ENCODE measurements at places on chromosomes 13 and 19.

DNA sequence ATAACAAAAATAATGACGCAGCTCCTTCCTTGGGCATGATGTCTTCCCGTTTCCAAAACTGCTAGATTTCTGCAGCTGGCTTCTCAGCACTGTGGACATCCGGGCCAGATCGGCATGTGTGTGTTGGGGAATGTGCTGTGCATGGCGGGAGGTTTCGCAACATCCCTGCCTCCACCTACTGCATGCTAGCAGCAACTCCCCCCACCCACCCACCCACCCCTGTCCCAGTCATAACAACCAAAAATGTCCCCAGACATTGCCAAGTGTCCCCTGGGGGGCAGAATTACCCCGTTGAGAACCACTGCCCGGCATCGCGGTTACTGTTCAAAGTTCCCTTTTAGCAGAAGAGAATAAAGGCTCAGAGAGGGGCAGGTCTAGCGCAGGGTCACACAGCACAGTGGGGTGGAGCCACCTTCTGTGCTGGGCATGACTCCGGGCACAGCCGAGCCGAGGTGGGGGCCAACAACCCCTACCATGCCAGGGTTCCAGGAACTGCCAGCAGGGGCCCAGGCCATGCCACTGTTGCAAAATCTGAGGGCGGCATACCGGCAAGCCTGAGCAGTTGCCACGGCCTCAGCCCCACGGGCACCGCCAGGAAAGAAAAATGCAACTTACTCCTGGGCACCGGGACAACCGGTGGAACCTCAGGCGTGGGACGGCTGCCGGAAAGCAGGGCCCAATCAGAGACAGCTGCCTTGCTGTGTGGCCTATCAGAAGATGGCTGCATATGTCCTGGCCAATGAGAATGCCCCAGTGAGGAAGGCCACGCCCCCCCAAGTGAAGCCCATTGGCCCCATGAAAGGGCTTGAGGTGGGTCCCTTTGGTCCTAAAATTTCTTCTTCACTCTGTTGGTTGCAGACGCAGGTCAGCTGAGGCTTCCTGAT is 22.5 kb upstream of the NFIC start:
- peak; percentile 69 for DNase-seq

GRCh38 chr19:50870417-50871089 is 2.7 kb upstream of the KLK2 start:
- peak; percentile 38 for DNase-seq

DNA sequence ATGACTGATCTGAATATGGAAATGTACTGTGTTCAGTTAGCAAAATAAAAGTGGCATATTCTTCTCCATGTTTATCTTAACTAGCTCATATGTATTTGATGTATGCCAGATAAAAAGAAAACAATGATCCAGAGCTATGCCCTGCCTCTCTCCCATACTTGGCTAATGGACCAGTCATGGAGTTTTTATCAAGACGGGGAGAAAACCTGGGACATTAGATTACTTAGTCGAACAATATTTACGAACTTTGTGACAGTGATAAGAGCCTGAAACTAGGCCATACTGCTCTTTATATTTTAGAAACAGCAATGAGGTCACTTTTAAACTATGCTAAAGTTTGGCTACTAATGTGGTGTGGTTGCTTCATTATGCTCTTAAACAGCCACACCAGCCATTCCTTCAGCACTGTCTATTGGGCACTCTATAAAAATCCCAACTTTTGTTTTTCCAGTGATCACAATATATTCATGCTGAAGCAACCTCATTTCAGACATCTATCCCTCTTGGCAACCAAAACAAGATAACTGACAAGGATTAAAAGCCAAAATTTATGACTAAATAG is 265.0 kb downstream of the FGF14 start:
- no peak for DNase-seq

DNA sequence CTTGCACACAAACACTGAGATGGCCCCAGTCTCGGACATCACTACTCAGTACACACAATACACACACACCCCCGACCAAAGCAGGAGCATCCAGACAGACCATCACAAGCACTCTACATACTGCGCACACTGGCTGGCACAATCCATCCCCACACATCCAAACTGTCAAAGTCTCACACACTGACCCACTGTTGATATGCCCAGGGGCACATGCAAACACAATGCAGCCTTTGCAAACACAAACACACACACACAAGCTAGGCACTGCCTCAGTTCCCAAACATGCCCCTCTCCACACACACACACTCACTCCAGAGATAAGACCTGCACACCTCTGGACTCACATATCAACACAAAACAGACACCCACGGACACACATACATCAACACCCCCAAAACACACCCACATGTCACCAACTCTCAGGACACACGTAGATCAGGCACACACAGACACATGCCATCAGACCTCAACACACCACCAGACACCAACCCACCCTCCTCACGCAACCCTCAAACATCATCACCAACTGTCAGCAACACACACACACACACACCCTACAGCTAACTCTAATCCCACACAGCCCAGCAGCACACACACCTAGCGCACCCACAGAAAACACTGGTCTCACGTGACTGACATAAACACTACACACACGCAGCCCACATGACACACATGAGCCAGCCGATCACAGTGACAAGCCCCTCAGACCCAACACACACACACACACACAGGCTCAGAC is 1.9 kb downstream of the BBC3 start:
- peak; percentile 52 for DNase-seq

GRCh38 chr19:2610637-2611482 is 91.6 kb downstream of the GNG7 start:
- DNase-seq: peak; percentile 95

GRCh38 chr19:55809381-55810058 is 22.3 kb downstream of the NLRP11 start:
- peak; percentile 84 for DNase-seq

DNA sequence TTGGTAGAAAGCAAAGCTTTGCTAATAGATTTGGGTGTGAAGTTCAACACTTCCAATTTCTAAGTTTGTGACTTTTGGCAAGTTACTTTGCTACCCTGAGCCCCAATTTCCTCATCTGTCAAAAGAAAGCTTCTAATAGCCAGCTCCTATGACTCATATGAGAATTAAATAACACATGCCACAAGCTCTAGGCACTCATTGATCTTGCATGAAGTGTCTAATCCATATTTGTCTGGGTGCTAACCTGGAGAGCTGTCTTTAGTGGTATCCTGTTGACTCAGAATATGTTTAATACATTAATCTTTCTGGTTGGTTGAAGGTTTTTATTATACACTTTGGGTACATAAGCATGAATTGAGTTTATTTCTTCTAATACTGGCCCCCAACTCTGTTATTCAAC is 188.8 kb downstream of the POSTN start:
- DNase-seq: no peak

- no peak for DNase-seq
These were observed 725.2 kb upstream of the SLITRK1 start for GRCh38 chr13:84607261-84608013.
